ENCODE measurements at places on chromosomes 16 and 17.

DNA sequence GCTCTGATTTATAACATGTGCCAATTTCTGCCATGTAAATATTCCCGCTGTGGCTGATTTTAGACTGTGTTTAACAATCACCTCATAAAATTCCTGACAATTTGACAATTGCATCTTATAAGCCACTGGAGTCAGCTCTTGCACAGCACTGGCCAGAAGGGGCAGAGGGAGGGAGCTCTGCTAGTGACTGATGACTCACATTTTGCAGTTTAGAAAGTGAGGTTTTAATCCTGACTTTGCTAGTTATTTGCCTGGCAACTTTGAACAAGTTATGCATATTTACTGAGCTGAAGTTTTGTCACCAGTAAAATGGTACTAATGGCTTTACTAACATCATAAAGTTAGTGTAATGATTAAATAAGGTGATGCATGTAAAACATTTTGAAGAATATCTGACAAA is 452.3 kb downstream of the CNTNAP4 start:
- no peak for DNase-seq

DNA sequence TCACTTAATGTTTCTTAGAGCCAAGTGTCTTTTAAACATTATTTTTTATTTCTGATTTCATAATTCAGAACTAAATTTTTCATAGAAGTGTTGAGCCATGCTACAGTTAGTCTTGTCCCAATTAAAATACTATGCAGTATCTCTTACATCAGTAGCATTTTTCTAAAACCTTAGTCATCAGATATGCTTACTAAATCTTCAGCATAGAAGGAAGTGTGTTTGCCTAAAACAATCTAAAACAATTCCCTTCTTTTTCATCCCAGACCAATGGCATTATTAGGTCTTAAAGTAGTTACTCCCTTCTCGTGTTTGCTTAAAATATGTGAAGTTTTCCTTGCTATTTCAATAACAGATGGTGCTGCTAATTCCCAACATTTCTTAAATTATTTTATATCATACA is 13.6 kb upstream of the BCAS3 start:
- DNase-seq = no peak

- no peak for DNase-seq
These were observed 40.9 kb upstream of the NAT9 start for GRCh38 chr17:74816905-74817620.

GRCh38 chr17:76131692-76132573 is 9.1 kb downstream of the FOXJ1 start:
- DNase-seq = no peak

- no peak for DNase-seq
These were observed 90.1 kb downstream of the MRC2 start for GRCh38 chr17:62717589-62717855.

Data from activated CD8-positive, alpha-beta memory T cell treated with anti-CD3 and anti-CD28 coated beads, Interleukin-2, amount 10 ng/mL, durations not matched to agents 7 days and 5 days (primary cell).